ENCODE measurements at places on chromosomes 5 and 9.

DNA sequence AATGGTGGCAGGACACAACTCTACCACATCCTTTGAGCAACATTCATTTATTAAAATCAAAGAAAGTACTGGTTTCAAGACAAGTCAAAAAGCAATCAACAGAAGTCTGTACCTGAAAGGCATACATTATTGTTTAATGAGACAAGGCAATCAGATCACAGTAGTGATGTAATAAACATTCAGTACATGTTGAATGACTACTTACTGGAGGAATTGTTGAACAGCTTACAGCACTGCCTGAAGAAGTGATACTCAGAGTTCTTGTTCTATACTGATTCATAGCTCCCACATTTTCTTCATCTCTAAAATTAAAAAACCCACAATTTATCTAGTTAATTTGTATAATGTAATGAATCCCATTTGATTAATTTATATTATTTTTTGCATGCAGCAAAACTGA is 18.2 kb downstream of the RIOK2 start:
- DNase-seq: no peak

DNA sequence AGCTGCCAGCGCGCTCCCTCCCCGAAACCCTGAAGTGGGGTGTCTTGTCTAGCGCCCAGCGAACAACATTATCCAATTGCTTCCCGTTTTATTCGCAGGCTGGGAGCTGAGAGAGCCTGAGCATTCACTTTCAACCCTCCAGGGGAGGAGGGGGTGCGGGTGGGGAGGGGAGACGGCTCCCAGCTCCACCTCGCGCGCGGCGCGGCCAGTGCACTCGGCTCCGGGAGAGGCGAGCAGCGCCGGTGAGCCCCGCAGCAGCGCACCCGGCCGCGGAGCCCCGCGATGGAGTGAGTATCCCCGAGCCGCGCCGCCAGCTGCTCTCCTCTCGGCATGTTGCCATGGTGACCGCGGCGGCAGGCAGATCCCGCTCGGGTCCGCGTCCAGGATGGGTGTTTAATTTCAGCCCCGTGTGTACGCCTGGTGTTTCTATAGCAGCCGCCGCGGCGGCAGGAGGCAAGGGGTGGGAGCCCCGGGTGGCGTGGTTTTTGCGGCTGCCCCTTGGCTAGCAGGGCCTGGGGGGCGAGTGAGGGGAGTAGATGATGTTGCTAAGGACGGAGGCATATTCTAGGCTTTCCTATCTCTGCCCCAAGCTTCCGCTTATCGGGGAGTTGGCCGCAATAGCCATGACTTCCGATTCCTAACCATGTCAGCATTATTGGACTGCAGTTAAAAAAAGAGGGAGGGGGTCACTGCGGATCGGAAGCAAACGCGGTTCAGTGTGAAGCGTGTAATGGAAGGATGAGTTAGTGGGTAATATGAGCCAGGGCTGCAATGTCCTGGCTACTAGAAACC is 139.2 kb upstream of the PALM2AKAP2 start:
- peak; percentile 84 for DNase-seq

GRCh38 chr5:113068559-113068958 is 92.0 kb downstream of the DCP2 start:
- no peak for DNase-seq

DNA sequence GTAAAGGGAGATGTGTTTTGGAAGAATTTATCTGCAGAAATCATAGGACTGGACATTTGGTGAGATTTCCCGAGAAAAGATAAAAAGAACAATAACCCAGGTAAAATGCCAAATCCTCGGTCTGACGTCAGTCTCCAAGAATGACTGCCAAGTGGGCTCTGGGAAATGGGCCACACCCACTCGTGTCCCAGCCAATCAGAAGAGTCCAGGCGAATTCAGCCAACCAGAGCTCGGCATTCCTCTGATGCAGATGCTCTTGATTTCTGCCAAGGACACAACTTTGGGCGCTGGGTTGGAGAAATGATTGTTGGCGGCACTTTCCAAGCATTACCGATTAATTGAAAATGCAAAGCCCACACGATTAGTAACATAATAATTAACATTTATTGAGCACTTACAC is 73.3 kb downstream of the FGF18 start:
- DNase-seq: no peak

GRCh38 chr5:72244862-72245371 is 75.1 kb downstream of the MRPS27 start:
- peak; percentile 31 for DNase-seq

DNA sequence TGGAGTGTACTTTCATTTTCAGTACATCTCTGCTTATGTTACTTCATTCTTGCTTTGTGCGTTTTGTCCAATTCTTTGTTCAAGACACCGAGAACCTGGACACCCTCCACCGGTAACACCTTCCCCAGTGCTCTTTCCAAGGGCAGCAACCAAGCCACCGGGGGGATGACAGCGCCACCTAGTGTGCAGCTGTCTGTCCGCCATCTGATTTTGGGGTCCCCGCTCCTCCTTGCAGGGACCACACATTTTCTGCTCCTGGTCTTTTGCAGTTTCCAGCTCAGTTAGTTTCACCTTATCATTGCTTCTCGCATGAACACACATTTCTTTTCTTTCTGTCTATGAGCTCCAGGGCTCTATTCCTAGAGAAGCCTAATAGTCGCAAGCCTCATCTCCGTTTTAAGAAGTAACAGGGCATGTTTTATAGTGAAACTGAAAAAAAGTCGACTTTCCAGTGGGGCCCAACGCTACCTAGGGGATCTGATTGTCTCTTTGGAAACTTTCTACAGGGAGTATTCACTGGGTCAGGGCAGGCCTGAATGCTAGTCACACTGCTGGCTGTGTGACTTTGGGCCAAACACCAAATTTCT is 152.1 kb downstream of the FSTL4 start:
- peak; percentile 8 for DNase-seq

GRCh38 chr5:98614341-98614740 is 159.1 kb upstream of the RGMB start:
- no peak for DNase-seq

DNA sequence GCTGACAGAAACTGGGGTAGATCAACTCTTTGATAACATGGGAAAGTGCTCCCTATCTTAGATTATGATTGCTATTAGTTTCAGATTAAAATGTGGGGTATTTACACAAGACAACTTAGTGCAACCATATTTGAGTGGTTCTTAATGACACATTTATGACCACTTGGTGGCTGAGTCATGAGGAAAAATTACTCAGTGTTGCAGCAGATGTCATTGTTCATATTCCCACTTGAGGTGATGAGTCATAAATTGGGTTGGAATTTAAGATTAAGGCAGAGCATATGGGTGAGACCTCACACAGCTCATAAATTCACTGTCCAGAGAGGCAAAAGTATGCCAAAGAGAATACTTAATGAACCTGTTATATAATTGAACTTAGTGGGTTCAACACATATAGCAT is 408.3 kb downstream of the DMRT2 start:
- peak; percentile 42 for DNase-seq

DNA sequence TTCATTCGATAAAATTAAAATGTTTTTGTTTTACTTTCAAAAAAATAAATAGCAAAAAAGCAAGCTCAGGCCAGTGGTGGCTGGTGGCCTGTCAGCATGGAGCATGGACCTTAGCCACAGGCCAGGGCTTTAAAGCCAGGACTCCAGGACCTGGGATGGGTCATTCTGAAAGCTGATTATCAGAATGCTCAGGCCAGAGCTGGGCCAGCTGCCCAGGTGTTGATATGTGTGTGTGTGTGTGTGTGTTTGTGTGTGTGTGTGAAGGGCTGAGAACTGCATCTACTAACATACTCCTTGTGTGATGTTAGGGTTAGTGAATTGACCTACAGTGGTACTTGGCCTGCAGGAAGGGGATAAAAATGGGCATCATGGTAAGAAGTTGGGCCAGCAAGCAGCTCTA is 21.5 kb downstream of the PALM2AKAP2 start:
- DNase-seq: no peak

GRCh38 chr9:106296426-106296825 is 566.5 kb upstream of the ZNF462 start:
- no peak for DNase-seq

DNA sequence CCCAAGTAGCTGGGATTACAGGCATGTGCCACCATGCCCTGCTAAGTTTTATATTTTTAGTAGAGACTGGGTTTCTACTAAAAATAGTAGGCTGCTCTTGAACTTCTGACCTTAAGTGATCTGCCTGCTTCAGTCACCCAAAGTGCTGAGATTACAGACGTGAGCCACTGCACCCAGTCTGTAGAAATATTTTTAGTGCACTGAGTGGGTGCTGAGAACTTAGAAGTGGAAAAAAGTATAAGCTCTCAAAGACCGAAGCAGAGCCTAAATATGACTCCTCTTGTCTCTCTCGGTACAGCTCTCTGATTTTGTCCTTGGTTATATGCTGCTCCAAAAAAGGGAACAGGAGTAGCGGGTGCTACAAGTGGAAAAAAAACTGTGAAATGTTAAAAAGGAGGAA is 353.8 kb upstream of the IZUMO3 start:
- DNase-seq: no peak

DNA sequence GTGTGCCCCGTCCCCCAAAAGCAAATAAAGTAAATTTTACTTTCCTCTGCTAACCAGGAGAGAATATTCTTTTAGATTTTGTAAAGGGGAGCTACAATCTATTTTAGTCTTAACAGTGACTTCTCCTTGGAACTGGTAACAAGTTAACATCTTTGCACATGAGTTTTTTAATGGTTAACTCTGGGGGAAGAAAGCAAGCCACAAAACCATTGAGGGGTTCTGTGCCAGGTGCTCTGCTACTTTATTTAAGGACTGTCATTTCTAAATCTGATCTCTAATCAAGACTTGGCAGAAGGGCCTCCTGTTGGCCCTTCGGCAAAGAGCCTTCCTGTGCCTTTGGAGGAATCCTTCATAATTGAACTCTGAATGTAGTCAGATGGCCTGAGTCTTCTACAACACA is 153.4 kb downstream of the SLC12A2 start:
- DNase-seq: no peak

DNA sequence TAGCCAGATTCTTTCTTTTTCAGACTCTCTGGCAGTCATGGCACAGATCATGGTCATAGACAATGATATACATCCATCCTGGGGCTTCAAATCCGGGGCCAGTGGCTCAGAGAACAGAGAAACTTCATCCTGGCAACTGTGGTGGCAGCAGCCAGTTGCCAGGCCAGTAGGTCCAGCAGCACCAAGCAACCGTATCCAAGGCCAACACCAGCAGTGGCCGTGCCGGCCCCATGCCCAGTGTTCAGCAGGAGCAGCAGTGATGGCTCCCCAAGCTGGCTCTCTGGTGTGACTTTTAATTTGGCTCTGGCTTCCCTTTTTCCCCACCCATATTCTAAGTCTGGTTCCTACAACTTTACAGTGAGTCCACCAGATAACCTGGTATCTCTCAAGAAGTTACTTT is 300.5 kb downstream of the DEPDC1B start:
- DNase-seq: no peak

DNA sequence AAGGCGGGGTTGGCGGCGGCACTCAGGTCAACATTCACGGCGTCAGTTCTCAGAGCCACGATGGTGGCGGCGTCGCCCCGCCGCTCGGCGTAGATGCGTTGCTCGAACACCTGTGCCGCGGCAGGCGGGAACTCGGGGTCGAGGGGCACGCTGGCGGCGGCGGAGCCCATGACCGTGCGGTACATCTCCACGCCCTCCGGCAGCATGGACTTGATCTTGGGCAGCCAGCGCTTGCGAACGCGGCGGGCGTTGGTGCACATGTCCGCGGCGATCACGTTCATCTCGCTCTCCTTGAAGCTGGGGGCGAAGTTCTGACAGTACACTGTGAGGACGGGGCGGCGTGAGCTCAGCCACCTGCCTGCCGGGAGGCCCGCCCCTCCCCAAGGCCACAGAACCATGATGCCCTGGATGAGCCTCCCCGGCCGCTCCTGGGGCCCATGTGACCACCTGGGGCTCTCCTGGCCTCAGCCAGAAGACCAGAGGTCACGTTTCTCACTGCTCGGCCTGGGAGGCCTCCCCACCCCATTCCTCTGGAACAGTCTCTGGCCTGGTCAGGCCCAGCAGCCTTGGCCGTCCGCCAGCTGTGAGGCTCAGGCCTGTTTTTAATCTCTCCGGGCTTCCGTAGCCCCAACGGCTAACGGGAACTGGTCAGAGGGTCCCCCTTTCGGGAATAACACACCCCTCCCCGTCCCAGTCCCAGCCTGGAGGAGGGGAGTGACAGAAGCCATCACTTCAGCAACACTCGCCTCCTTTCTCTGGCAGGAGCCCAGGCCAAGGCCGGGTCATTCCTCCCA is 50.7 kb upstream of the UBAC1 start:
- DNase-seq: no peak

DNA sequence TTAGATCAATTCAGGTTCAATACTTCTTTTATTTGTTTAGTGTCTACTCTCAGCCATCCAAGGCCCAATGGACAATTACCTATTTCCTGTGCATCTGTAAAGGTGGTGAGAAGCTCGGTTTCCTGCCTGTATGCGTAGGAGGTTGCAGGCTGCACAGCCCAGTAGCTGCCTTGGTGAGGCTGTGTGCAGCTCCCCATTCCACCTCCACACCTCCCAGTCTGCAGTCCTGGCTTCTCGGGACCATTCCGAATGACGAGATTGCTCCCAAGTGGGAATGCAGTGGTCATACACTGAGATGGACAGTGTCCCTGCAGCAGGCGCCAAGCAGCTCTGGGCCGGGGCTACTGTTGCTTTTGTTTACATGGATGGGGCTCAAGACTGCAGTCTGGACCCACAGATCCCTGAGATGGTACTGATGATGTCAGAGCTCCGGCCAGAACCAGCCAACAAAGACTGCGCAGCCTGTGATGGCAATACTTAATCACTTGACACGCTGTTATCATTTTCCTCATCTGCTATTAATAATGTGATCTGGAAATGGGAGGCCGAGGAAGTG is 206.1 kb upstream of the IRX1 start:
- no peak for DNase-seq

GRCh38 chr5:135861641-135862040 is 27.2 kb downstream of the SLC25A48 start:
- DNase-seq: no peak

- DNase-seq: no peak
Observed at GRCh38 chr5:156456857-156457256, 129.9 kb downstream of the SGCD start.

GRCh38 chr9:124771867-124772679 is 962 bp upstream of the NR6A1 start:
- peak; percentile 41 for DNase-seq

GRCh38 chr9:3397766-3398165 is 128.0 kb downstream of the RFX3 start:
- DNase-seq: no peak

GRCh38 chr5:113061846-113062780 is 85.5 kb downstream of the DCP2 start:
- DNase-seq: no peak

DNA sequence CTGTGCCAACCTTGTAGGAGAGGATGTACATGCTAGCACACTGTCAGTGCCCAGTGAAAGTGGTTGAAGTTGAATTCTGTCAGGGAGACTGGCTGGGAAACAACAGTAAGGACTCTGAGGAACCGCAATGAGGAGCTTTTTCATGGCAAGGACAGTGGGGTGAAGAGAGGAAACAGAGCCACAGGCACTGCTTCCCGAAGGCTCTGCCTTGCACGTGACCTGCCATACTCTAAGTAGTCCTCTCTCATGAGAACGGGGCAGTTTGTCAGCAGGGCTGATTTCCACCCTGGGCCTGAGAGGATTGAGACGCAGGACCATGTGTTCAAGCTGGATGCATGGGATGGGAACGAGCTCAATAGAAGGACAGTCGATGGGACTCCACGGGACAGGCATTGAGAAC is 106.6 kb upstream of the CTSL start:
- DNase-seq: no peak

GRCh38 chr9:13786131-13786530 is 506.6 kb upstream of the MPDZ start:
- DNase-seq: no peak

GRCh38 chr5:109739741-109740728 is 50.3 kb downstream of the MAN2A1 start:
- no peak for DNase-seq

GRCh38 chr5:133149345-133149744 is 97.5 kb downstream of the HSPA4 start:
- DNase-seq: no peak
